ENCODE measurements at places on chromosomes 13 and 19.

GRCh38 chr19:51751655-51752054 lies at the start of gene FPR1:
TSS of gene FPR1 (minus strand) at chr19:51751878. CDS start at chr19:51746994, 4,884 bp downstream.
- DNase-seq, result no peak

DNA sequence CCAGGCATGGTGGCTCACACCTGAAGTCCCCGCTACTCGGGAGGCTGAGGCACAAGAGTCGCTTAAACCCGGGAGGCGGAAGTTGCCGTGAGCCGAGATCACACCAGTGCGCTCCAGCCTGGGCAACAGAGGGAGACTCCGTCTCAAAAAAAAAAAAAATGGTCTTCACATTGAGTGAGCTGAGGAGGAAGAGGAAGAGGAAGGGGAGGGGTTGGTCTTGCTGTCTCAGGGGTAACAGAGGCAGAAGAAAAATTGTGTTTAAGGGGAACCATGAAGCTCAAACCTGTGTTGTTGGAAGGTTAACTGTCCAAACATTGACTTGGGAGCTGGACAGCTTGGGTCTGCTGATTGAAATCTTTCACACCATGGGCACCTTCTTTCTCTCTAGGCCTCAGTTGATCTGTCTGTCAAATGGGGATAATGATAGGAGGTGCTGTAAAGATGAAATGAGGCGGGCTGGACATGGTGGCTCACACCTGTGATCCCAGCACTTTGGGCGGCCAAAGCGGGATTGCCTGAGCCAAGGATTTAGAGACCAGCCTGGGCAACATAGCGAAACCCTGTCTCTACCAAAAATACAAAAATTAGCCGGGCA lies 9.8 kb upstream of the SLC44A2 start:
- no peak for DNase-seq

DNA sequence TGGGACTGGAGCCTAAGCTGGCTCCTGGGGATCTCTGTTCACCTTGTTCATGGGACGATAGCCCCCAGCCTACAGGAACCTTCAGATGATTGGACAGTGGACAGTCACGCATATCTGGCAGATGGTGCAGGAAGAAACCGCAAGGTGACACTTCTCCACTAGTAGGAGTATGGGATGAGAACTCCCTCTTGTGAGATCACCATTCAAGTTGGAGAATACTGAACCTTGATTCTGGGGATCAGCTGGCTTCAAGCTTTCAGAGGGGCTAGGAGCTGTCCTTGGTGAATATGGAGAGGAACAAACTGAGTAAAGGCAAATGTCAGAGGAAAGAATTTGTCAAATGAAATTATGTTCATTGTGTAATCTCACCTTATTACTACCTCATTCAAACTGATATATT lies 204.5 kb downstream of the PDS5B start:
- DNase-seq, result no peak

- DNase-seq, result no peak
Observed at GRCh38 chr19:18859676-18860301, 28.0 kb downstream of the UPF1 start.

- DNase-seq, result peak; percentile 72
Observed at GRCh38 chr19:18388100-18388959, 2.4 kb downstream of the GDF15 start.
